Substantia nigra (tissue), 51 donors: ENCODE measurements at places on chromosomes 6 and 20.

DNA sequence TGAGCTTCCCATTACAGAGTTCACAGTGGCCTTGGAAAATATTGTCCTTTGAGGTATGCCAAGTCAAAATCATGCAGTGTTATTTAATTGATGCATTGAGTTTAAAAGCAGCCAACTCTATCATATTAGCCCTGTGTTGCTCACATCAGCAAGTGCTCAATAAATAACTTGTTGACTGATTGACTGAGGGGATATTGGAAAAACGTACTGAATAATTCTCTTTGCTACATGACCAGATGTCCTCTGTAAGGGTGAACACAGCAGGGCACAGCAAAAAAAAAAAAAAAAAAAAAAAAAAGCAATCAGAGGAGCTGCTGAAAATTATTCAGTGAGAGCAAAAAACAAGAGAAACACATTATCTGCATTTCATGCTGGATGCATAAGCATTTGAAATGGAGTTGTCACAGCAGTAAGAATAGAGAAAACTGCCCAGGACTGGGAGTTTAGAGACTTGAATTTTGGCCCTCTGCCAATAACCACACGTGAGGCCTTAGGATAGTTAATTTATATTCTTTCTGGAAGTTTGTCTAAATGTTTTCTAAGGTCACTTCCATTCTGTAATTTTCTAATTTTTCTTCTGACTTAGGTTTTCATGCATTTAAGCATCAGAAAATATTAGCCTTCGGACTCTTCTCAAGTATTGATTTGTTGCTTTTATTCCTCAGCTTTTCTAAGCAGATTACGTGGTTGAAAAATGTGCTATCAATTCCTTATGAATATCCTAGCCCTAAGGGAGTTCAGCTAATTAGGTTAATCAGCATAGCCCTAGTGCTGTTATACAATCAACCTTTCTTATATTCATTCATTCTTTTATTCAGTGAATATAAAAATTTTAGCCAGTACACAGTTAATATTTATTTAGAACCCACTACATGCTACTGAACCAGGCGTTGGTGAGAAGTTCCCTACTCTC, 246.8 kb upstream of the STXBP5 start:
- DNase-seq, result no peak

DNA sequence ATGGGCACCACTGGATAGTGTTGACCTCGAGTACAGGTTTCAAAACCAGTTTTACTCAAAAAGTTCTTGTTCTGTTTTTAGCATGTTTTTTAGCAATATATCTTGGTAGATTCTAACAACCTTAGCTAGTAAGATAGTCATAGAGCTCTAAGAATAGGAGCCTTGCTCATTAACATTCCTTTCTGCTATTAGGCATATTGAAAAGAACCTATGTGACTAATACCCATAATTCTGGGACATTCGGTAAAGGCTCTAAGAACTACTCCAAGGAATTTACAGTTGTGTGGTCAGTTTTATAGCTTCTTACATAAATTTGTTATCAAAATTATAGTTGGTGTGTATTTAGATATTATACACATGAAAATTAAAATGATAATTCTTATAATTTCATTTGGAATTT, 11.6 kb downstream of the SLC9A8 start:
- DNase-seq, result no peak

DNA sequence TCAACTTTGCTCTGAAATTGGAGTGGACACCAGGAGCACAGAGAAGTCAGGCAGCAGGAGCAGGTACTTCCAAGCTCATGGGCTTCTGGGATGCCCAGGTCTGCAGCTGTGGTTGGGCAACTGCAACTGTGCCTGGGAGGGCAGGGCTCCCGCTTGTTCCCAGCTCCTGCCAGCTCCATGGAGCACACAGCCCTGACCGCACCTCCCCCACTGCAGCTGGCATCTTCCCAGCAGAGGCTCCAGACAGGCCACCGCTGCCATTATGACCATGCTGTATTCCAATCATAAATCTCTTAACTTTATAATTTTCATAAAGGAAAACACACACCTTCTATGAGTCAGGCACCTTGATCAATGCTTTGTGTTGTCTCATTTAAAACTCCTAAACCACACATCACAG, 36.9 kb downstream of the STK38 start:
- DNase-seq, result no peak

DNA sequence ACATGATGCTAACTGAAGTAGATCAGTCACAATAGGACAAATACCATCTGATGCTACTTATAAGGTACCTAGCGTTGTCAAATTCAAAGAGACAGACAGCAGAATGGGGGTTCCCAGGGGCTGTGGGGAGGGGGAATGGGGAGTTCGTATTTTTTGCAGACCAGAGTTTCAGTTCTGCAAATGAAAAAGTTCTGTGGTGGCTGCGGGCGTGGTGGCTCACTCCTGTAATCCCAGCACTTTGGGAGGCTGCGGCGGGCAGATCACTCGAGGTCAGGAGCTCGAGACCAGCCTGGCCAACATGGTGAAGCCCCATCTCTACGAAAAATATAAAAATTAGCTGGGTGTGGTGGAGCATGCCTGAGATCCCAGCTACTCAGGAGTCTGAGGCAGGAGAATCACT, 68.1 kb downstream of the SLC22A23 start:
- no peak for DNase-seq

GRCh38 chr20:45817376-45818194, 5.1 kb downstream of the UBE2C start:
- no peak for DNase-seq

DNA sequence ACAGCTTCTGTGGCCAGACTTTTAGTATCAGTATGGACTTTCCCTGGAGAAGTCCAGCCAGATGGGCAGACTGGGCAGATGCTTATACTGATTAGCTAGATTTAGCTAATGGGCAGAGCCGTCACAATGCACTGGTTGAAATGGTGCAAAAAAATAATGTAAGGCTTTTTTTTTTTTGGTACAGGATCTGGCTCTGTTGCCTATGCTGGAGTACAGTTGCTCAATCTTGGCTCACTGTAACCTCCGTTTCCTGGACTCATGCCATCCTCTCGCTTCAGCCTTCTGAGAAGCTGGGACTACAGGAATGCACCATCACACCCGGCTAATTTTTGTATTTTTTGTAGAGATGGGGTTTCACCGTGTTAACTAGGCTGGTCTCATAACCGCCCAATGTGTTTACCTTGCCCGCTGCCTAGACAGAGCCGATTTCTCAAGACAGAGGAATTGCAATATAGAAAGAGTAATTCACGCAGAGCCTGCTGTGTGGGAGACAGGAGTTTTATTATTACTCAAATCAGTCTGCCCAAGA, 16.4 kb upstream of the KIFC1 start:
- DNase-seq, result no peak

DNA sequence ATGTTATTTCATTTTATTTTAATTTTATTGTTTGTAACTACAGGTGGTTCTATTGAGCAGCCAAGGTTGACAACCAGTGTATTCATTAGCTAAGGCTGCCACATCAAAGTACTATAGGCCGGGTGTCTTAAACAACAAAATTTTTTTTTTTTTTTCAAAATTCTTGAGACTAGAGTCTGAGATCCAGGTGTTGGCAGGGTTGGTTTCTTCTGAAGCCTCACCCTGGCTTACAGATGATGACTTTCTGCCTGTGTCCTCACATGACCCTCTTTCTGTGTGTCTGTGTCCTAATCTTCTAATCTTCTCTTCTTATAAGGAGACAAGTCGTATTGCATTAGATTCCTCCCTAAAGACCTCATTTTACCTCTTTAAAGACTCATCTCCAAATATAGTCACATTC, 208.4 kb downstream of the MANEA start:
- DNase-seq, result no peak

GRCh38 chr6:32772656-32773055, 9.3 kb upstream of the HLA-DQB2 start:
- DNase-seq, result no peak

DNA sequence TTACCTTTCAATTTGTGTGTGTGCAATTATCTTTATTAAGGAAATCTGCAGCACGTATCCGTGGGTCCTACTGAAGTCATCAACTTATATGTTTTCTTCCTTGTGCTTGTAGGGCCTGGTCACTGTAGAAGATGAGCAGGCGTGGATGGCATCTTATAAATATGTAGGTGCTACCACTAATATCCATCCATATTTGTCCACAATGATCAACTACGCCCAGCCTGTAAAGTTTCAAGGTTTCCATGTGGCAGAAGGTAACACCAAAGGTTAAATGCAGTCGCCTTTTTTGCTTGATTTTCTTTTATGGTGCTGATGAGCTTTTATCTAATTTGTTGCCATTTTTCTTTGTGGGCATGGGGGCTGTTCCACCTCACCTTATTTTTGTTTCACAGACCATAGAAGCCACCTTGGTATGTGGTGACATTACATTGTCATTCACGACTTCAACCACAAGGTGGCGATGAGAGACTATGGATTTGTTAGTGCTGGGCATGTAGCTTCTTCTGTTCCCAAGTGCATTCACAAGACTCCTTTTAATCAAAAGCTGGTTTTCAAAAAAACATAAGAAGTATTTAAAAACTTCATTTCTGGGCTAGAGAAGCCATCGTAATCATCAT, 106.5 kb upstream of the LAMP5 start:
- no peak for DNase-seq

- DNase-seq, result no peak
Observed at GRCh38 chr20:3328501-3328900, 79.0 kb downstream of the DNAAF9 start.

- no peak for DNase-seq
Observed at GRCh38 chr6:3534599-3534998, 77.7 kb upstream of the SLC22A23 start.

- no peak for DNase-seq
Observed at GRCh38 chr6:1287103-1287591, 24.8 kb upstream of the FOXQ1 start.

DNA sequence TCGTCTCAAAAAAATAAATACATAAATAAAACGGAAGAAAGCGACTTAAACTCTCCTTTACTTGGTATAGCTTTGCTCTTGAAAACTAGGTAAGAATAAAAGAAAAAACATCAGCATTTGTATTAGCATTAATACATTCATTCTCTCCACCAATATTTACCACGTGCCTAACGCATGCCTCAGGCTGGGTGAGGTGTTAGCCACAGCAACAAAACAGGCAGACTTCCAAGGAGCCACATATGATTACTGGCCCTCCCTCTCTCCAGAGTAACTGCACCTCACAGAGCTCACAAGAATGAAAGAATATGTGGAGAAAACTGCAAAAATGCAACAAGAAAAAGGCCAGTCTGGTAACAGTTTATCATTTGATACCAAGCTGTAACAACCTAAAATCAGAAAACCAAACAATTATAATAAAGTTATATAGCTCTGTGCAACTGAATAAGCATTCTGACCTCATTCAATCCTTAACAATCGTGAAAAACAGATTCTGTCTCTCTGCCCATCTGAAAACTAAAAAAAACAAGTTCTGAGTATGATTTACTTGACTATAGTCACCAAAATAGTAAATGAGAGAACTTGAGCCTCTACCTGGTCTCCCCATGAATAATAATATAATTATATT, 5.2 kb downstream of the NAPB start:
- no peak for DNase-seq

DNA sequence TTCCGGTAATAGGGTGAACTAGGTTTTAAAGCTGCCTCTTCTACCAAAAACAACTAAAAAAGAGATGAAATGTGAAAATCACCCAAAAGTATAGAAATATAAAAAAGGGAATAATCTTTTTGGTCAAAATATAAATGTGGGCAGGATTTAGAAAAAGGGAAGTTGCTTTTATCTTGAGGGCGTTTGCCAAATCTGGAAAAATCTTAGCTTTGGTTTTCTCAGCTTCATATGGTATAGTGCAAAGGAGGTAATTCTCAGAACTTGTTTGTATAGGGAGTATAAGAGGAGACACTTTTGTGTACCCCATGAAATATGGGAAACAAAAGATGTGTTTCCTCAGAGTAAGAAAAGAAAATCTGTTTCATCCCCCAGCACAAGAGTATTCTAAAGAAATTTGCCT, 54.2 kb upstream of the TRIM26 start:
- no peak for DNase-seq

DNA sequence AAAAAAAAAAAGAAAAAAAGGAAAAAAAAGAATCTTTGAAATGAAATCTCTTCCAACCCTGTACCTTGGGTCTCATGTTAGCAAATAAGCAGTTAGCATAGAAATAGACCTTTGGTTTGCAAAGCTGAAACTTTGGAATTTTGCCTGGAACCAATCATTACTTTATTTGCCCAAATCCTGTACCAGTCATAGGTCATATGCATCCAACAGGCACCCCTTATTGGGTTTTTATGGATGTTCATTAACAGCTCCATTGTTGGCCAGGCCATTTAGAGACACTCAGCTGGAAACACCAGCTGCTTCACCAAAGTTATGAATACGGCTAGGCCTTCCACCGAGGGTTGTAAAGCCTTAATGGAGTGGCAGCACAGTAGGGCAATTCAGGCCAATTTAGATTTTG, 53.0 kb downstream of the ALDH8A1 start:
- DNase-seq, result no peak

GRCh38 chr20:7770578-7770977, 169.7 kb downstream of the HAO1 start:
- DNase-seq, result no peak

DNA sequence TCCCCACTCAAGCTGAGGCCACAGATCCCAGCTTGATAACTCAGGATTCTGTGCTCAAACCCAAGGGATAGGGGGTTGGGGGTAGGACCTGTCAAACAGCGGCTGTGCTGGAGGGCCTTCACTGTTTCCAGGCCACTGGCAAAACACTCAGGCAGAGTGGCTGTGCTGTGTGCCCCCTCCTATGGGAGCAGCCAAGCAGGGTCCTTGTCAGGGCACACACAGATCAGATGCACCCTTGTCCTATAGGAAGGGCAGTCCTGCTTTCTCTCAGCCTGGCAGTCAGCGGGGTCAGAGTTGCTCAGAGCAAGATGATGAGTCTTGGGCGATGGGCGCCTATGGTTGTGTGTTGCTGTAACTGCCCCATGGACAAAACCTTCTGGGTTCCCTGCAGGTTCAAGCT, 554.8 kb downstream of the TBC1D32 start:
- DNase-seq, result no peak

DNA sequence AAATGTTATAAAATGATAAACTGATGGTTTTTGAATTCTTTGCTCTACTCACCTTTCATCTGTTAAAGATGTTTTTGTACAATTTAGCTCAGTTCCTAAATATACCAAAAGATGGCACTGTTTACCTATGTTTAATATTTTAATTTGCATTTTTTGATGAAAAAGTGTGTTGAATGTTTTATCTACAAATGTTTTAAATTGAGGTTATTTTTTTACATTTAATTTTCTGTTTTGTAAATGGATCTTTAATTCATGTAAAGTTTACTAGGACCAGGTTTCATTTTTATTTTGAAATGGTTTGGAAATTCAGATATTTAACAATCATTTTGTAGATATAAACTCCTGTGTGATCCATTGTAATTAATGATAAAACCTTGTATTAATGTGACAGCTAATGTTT, 30.0 kb downstream of the CDKAL1 start:
- no peak for DNase-seq

GRCh38 chr6:75850026-75850833, 101.2 kb downstream of the MYO6 start:
- DNase-seq, result no peak

DNA sequence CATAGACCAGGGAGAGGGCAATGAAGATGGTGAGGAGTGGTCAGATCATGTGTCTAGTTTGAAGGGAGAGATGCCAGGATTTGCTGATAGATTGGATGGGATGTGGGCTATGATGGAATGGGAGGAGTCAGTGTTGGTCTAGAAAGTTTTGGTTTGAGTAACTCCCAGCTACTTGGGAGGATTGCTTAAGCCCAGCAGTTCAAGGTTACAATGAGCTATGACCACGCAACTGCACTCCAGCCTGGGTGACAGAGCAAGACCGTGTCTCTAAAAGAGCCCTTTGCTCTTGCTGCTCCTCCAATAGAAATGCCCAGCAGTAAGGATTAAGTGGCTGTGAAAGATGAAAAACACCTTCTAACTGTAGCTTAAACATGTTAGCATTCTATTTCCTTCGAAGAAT, 18.2 kb upstream of the LAMP5 start:
- no peak for DNase-seq
